ENCODE measurements at places on chromosomes 3 and 15.
A peak's percentile ranks its signal among the peaks of the same experiment; 100 is the strongest.

DNA sequence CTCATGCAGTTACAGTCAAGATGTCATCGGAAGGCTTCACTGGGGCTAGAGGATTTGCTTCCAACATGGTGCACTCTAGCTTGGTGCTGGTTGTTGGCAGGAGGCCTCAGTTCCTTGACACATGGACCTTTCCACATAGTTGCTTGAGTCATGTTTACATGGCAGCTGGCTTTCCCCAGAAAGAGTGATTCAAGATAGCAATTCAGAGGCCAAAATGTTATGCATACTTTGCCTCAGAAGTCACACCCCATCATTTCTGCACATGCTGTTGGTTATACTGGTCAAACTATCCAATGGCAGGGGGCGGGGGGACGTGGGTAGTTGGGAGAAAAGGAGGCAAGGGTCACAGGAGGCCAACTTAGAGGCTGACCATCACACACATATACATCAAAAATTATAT is 58.7 kb downstream of the FOXB1 start:
- no peak for DNase-seq

DNA sequence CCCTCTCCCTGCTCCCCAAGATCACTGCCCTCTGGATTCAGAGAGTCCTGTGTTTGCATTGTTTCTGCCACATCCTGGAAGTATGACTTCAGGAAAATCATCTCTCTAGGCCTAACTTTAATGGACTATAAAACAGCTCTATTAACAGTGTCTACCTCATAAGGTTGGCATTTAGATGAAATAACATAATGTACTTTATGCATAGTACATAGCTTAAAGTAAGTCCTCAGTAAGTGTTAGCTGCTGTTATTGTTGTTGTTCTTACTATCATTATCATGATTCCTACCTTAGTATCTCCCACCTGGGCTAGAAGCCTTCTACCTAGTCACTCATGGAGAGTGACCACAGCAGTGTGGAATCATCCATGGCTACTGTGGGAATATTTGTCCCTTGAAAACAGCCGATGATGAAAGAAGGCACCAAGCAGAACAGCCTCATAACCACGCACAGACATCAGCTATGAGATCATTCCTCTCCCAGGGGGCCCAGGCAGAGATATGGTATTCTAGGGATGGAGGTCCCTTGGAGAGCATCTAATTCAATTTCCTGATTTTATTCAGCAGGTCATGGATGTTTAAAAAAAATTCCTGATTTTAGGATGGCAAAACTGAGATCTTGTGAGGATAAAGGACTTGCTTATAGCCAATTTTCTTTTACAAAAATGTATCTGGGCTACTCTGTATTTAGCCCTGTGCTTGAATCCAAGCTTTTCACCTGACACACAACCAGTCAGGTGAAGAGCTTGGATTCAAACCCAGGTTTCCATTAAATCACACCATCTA is 1.9 kb downstream of the FSD2 start:
- no peak for DNase-seq

- DNase-seq: no peak
These were observed 253.4 kb downstream of the IGSF11 start for GRCh38 chr3:118781232-118781631.

GRCh38 chr3:110620118-110620517 is 451.5 kb upstream of the NECTIN3 start:
- DNase-seq: no peak

- DNase-seq: no peak
These were observed 28.0 kb downstream of the MAP1A start for GRCh38 chr15:43545426-43545825.

- no peak for DNase-seq
These were observed 144.6 kb downstream of the ALDH1A2 start for GRCh38 chr15:57920911-57921310.

DNA sequence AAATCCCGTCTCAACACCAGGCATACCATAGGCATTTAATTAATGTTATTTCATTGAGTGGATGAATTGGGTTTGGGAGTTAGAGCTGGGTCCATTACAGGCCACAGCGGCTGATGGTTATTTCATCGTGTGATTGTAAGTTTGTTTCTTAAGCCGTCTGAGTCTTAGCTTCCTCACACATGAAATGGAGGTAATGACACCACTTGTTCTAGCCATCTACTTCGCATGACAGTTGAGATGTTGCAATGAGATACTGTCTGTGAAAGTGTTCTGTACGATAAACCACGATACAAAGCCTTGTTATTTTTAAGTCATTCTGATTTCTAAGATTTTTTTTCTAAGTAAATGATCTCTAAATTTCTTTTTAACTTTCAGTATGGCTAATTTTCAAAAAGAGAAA is 8.6 kb upstream of the TP63 start:
- no peak for DNase-seq

DNA sequence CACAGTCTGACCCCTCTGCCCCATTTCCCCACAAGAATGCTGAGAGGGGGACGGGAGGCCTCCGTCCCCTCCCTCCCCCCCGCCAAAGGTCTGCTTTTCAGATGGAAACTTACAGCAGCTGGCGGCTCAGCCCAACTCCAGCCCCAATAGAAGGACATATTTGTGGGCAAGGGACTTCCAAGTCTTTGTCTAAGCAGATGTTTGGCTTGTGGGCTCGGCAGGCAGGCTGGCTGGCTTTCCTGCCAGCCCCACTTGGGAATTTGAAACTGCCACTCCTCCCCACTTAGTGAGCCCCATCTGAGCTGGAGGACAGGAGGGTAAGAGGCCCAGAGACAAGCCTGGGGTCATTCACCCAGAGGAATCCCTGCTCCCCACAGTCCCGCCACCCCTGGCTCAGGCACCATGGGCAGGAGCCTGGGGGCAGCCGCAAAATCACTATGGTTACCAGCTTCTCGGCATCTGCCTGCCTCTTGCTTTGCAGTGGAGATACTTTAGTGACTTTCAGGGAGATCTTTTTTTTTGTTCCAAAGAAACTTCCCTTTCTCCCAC is 53.6 kb downstream of the LMCD1 start:
- no peak for DNase-seq

- DNase-seq: no peak
These were observed 37.5 kb downstream of the ZNF710 start for GRCh38 chr15:90038632-90039095.

GRCh38 chr15:60397772-60398445 is at the start of gene ANXA2:
TSS of gene ANXA2 (minus strand) at chr15:60397986. CDS start at chr15:60386075, 11,911 bp downstream.
- peak; percentile 92 for DNase-seq

DNA sequence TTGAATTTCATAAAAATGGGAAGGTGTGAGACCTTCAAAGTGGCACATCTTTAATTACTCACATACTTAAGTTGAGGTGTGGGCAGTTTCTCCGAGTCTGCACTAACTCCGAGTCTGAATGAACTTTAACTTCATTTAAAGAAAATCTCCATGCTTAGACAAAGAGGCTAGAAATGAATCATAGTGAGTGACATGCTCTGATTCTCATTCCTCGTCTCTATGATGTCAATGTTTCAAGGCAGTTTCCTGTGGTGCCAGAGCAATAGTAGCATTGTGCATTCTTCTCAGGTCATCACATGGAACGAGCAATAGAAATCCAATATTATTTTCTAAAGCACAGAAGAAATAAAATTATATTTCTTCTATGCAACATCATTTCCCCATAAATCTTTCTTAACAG is 224.8 kb downstream of the KCNMB2 start:
- no peak for DNase-seq

DNA sequence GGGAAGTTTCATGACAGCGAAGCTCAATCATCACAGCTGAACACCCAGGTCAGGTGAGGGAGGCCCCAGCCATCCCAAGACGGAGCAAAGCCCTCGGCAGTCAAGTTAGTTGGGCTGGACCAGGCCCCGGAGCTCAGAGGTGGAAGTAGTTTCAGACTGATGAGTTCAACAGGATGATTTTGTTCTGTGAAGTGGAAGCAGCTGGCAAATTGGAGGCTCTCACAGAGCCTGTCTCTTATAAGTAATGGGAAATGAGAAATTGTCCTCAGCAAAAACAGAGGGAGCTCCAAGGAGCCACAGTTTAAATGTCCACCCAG is 245.1 kb downstream of the XXYLT1 start:
- DNase-seq: no peak

DNA sequence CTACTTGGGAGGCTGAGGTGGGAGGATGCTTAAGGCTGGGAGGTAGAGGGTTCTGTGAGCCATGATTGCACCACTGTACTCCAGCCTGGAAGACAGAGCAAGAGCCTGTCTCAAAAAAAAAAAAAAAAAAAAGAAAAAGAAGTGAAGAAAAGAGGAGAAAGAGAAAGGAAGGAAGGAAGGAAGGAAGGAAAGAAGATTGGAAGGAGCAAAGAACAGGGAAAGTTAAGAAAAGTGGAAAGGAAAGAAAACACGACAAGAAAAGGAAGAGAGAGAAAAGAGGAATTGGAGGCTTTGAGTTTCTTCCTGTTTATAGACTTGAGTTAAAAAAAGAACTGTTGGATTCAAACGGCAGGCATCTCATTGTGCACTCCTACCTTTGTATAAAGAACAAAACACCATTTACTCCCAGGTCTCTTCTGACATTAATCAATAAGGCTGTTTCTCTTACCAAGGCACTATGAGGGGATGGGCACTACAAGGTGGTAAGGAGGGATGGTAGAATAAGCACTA is 73.5 kb downstream of the EDEM1 start:
- DNase-seq: no peak

DNA sequence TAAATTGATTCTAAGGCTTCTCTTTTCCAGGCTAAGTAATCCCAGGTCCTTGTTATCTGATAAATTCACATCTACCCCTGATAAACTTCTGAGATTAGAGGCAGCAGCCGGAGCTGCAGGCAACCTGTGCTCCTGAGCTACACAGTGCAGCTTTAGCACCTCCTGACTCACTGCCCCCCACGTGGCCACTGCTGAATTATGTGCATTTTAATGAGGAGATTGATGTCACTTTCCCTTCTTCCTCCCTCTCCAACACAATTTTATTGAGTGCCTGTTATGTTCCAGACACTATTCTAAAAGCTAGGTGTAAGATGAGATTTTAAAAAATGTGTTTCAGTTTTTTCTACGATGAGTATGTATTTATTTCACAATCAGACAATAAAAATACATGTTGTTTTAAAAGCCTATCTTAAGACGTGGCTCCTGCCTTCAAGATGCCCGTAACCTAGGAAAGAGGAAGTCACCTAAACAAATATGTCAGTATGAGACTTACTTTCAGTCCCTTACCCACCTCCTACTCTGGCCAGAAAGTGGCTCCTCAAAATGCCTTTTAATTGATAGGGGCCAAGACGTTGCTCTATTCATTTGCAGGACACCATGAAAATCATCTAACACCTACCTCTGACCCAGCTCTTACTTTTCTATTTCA is 161.5 kb upstream of the PFN2 start:
- no peak for DNase-seq

GRCh38 chr3:196670339-196670738 is 30.8 kb downstream of the NRROS start:
- no peak for DNase-seq

DNA sequence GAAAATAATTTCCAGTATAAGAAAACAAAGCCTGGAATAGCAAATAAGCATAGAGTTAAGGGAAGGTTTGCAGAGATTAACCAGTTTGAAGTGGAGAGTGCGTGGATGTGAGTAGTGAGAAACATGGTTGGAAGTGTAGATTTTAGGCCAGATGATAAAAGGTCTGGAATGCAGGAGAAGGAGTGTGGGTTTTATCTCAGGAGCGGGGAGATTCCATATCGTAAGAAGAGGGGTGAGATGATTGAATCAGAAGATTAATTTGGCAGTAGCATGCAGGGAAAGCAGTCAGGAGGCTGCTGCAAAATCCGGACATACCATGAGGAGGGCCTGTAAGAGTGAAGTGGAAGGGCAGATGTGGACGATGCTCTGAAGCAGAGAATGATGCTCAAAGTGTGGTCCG is 13.7 kb downstream of the PPARG start:
- DNase-seq: no peak

- DNase-seq: no peak
These were observed 5.9 kb upstream of the TKT start for GRCh38 chr3:53261712-53262111.

GRCh38 chr15:29196290-29196689 is 73.3 kb downstream of the NSMCE3 start:
- DNase-seq: no peak

GRCh38 chr15:58777107-58777506 is 6.0 kb downstream of the MINDY2 start:
- DNase-seq: no peak

DNA sequence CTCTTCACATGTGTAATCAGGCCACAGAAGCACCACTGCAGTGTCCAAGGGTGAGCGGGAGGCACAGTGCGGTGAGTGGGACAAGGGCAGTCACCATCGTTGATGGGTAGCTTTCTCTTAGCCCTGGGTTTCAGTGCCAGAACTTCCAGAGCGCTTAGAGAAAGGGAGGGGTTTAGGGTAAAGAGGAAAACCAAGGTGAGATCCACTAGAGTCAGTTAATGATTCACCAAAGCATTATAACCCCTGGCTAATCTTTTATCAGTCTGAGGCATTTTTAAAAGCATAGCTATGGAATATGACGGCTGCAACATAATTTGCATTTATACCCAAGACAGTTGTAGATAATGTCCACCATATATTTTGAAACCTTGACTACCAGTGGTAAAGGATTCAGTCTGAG is 94.8 kb downstream of the SHQ1 start:
- DNase-seq: no peak

DNA sequence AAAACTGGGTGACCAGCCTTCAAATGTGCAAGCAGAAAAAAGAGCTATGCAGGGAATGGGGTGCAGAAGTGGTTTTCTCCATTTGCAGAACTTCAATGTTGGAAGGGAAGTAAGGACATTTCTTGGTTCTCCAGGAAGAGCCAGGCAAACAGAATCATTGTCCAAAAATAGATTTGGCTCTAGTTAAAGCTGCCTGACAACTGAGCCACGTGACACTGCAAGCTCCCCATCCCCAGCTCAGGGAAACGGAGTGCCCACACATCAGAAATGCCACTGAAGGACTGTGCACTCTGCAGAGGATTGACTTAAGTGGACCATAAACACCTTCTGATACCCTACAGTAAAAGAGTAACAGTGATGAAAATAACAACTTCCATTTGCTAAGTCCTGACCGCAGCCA is 195.6 kb upstream of the NSMCE3 start:
- DNase-seq: no peak

GRCh38 chr3:1953536-1953935 is 145.1 kb upstream of the CNTN4 start:
- DNase-seq: no peak

GRCh38 chr3:175346573-175347356 is 487.6 kb downstream of the NAALADL2 start:
- DNase-seq: peak; percentile 46

DNA sequence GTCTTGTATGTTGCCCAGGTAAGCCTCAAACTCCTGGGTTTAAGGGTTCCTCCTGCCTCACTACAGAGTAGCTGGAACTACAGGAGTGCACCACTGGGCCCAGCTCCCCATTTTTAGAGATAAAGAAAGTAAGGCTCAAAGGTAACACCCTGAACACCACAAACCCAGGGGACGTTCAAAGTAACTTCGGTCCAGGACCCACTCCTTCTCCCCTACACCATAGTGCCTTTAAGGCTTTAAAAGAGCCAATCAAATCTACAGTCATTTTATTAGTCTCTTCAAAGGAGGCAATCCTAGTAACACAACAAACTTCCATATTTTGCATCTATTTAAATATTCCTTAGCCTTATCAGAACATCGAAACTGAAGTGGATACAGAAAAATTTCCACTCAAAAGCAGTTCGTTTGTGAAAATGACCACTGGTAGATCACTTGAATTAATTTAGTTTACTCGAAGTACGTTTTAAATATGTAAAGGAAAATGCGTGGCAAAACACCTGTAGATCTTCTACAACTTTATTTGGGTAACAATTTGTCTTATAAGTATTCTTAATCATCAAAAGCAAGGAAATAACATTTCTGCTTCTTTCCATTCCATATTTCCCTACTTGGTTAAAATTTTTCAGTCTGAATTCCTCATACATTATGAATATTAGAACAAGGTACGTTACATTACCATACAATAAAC is 1.8 kb downstream of the STAG1 start:
- no peak for DNase-seq

Measured in lower lobe of right lung (tissue), 2 donors.